COR-L47 (cell line): ENCODE measurements at places on chromosomes 11 and 22.

GRCh38 chr11:96338910-96339705 is 3.9 kb downstream of the MAML2 start:
- DNase-seq = no peak

GRCh38 chr11:76501526-76502202 is 56.8 kb downstream of the EMSY start:
- DNase-seq = no peak

- DNase-seq = no peak
Observed at GRCh38 chr22:40121461-40121860, 56.3 kb upstream of the TNRC6B start.

GRCh38 chr11:129143335-129143734 is 48.8 kb downstream of the ARHGAP32 start:
- DNase-seq = no peak

- DNase-seq = no peak
Observed at GRCh38 chr11:110086892-110087309, 6.3 kb upstream of the ZC3H12C start.

DNA sequence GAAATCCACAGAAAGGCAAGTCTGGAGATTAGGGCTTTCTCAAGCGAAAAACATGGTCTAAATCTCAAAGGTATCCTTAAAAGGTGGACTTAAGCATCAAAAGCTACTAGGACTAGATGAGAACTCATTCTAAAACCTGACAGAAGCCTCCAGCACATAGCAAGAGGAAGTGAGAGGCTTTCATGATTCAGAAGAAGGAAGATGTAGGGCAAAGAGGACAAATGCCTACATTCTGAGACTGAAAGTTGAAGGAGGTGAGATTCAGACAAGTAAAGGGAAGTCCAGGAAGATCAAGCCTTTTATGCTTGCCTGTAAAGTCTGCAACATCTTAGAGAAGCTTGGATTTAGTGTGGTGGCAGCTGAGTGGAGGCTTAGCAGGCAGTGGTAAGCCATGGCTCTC is 98.9 kb downstream of the PGR start:
- DNase-seq = no peak

DNA sequence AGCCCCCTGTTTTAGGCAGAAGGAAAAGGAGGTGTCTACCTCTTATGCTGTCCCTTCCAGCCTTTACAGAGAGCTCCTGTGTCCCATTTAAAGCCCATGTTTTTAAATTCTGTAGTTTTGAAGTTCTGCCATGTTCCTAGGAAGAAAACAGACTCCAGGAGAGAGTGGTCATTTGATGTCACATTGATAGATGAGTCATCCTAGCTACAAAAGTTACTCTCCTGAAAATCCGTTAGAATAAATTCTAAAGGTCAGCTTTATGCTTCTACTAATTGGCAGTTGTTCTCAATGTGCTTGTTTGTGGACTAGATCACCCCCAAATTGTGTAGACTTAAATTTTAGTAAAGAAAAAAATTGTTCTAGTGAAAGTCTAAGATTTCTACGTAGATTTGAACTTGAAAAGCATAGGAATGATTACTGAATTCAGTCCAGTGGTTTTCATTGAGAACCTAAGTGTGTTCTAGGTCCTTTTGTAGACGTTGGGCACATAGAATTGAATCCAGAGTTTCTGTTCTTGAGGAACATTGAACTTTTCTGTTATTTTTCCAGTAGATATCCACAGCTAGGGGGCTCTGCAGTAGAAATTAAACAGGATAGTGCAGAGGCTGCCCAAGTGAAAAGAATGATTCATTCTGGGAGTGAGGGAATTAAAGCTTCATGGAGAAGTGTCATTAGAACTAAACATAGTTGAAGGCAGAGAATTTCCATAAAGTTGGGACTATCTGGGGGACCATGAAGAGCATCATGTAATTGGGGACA is 140.6 kb upstream of the RASSF10 start:
- DNase-seq = no peak

GRCh38 chr11:122755941-122756340 is 82.4 kb upstream of the CRTAM start:
- DNase-seq = no peak

DNA sequence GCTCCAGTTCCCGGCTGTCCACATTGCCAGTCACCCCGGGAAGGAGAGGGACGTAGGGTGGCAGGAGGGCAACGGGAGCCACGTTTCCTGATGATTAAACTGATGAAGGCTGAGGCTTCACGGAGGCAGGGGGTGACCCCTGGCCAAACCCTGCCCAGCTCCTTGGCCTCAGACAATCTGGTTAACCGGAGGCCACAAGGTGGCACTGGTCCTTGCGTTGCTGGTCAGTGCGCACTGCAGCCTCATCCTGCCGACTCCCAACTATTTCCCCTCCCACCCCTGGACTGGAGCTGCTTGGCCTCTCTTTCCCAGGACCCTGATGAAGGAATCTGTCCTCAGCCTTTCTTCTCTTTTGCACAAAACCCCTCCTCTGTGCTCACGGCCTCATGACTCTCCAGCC is 75.3 kb downstream of the PDE2A start:
- no peak for DNase-seq

- no peak for DNase-seq
Observed at GRCh38 chr11:34621876-34622275, 983 bp downstream of the EHF start.

DNA sequence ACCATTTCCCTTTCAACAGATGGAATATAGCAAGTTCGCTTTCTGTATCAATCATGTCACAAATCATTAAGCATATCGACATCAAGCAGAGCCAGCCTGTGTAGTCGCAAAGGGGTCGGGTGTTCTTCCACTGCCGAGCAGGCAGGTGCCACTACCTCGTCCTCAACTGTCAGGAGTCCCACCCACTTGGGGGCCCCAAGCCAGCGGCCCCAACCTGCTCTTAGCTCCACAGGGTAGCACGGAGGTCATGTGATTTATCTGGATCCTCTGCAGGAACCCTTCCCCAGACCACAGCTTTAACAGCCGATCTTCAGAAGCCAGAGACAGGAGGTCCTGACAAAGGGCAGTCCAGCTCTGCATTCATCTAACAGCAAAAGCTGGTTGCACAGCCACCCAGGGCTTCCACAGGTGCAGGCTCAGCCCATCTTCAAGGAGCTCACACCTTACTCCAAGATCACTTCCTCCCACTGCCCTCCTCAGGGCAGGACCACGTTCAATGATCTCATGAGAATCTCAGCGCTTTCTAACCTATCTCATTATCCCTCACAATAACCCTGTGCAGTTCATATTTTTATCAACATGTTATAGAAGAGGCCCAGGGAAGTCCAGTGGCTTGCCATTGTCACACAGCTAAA is 110.2 kb downstream of the TRIM29 start:
- no peak for DNase-seq

DNA sequence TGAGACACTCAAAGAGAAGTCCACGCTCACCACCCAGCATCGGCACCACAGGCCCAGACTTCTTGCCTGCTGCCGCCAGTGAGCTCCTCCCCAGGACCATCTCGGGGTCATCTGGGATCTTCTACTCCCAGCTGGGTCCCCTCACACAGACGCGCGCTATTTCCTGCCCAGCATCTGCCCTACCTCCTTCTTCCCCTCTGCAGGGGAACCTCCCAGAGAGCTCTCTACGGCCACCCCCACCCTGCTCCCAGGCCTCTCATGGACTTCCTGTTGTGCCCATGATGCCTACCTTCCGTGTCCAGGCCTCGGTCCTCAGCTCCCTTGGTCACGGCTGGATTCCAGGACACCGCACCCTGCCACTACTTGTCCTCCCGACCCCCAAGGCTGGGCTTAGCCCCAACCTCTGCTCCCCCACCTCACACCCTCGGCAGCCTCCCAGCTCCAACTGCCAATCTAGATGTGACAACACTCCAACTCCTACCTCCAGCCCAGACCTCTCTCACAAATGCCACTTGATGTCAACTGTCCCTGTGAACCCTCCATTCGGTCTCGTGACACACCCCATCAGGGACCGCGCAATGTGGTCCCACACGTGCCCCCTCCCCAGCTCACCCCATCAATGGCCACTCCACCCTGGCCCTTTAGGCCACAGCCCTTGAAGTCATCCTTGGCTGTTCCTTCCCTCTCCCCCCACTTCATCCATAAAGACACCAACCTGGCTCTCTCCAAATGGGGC is 45.3 kb downstream of the SGSM3 start:
- DNase-seq = no peak

GRCh38 chr11:123537726-123538125 is 107.7 kb downstream of the GRAMD1B start:
- no peak for DNase-seq

GRCh38 chr11:13851691-13852090 is 110.8 kb upstream of the SPON1 start:
- DNase-seq = no peak

DNA sequence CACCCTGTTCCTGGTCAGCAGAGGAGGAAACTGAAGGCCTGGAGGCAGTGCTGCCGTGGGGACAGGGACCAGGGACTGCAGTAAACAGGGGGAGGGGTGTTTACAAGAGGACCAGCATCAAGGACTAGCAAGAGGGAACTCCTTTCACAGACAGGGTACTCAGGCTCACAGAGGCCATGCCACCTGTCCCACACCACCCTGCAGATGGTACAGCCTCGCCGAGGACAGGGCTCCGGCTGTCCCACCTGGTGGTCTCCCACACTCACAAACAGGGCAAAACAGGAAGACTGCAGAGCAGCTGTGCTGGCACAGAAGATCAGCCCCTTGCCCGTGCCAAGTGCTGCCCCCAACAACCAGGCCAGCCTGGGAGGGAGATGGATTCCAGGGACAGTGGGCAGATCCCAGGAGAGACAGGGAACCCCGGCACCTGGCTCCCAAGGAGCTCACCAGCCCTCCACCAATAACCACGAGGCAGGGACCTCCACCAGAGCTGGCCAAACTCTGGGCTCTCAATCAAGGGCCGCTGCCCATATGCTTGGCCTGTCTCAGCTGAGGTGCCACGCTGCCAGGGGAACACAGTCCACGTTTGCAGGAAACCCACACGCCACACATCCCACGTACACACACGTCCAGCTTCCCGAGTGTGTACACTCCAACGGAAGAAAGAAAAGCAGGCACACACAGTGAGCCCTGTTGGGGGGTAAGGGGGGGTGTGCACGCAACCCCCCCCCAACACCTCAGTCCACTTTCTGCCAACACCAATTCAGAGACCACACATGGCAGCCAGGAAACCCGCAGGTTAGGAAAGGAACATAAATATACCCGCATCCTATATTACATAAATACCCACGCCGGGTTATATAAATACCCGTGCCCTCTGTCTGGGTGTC is 2.1 kb downstream of the CSNK1E start:
- no peak for DNase-seq

DNA sequence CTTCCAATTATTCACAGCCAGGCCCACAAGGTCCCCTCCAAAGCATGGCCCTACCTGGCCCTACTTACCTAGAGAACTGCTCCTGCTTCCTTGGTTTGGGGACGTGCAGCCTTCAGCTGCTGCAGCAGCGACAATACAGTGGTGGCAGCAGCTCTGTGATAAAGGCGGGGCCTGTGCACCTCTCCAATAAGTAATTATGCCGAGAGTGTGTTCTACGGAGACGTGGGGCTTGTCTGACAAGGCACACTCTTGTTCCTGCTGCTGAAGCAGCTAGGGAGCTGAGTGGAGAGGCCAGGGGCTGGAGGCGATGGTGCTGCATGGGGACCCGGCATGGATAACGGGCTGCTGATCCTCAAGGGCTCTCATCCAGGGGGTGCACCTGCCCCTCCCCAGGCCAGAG is 98.0 kb upstream of the THY1 start:
- DNase-seq = no peak

- no peak for DNase-seq
Observed at GRCh38 chr11:112132737-112133136, 31.2 kb downstream of the IL18 start.

- no peak for DNase-seq
Observed at GRCh38 chr11:79525257-79525656, 84.4 kb upstream of the TENM4 start.

- DNase-seq = no peak
Observed at GRCh38 chr22:38971202-38971601, 10.9 kb upstream of the APOBEC3B start.

DNA sequence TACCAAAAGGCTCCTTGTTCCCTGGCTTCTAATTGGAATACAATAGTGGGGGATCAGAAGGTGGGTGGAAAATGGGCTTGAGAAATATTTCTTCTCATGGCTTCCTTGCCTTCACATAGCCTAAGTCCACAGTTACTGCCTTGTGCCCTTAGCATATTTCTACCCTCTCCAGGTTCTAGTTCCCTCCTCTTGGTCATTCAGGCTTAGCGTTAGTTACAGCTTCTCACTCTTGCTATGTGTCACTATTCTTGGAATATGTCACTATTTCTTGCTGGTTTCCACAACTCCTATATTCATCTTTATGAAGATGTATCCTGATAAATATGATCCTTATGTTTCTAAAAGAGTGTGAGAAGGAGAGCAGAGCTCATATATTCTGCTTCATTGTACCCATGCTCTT is 2.5 kb downstream of the OR2D2 start:
- DNase-seq = no peak

- DNase-seq = no peak
Observed at GRCh38 chr11:73990730-73991129, 8.1 kb upstream of the UCP2 start.

GRCh38 chr22:37690901-37691504 is 4.9 kb downstream of the NOL12 start:
- DNase-seq = no peak

- DNase-seq = no peak
Observed at GRCh38 chr11:133034929-133035328, 497.4 kb downstream of the OPCML start.

DNA sequence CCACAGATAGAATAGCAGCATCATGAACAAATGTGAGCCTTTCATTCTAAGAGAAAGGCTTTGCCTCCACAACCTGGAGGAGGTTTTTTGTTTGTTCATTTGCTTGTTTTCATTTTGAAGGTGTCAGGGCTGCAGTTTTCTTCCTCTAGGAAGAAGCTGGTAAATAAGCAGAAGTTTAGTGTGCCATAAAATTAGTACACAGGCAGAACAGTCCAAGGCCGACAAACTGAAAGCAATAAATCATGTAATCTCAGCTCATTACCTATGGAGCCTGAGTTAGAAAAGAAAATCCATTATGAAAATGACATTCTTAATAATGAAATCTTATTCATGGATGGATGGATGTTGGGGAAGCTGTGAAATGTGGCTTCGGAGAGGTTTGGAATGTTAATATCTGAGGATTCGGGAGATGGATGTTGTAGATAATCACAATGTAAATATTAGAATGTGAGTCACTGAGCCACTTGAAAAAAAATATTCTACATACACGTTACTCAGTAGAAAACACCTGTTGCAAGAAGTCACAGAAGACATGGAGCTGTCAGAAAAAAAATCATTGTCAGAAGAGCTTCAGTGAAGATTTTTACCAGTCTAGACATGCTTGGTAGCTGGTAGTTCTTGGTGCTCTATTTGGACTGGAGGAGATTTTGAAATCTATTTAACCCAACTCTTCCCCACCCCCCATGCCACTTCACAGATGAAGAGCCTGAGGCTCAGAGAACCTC is 15.0 kb upstream of the ZDHHC13 start:
- no peak for DNase-seq

- no peak for DNase-seq
Observed at GRCh38 chr11:8335683-8336082, 72.0 kb upstream of the LMO1 start.

GRCh38 chr22:22454997-22455396 is 53.5 kb downstream of the ZNF280B start:
- DNase-seq = no peak
